ENCODE measurements at places on chromosomes 12 and 14.

DNA sequence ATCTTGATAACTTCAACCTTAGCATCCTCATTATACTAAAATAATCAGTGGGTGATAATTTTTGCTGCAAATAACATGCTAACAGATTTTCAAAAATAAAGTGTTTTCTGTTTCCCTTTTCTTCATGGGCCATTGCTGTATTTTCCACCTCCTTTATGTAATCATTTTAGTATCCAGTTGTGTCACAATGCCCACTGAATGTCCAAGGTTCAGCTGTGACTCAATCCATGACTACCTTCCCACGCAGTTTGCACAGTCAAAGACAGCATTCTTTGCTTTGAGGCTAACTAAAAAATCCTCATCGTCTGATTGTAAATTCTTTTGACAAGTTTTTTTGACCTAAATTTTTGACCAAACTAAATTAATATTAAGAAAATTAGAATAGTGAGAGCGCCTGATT, 474.1 kb downstream of the FLRT2 start:
- DNase-seq: no peak

GRCh38 chr12:95178136-95178535, 39.1 kb downstream of the FGD6 start:
- DNase-seq: no peak

DNA sequence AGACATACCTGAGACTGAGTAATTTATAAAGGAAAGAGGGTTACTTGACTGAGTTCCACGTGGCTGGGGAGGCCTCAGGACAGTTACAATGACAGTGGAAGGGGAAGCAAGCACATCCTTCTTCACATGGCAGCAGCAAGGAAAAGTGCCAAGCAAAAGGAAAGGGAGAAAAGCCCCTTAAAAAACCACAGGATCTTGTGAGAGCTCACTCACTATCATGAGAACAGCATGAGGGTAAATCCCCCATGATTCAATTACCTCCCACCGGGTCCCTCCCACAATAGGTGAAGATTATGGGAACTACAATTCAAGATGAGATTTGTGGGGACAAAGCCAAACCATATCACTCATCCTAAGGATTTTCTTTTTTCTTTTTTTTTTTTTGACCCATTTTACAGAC, 177.8 kb upstream of the EEA1 start:
- DNase-seq: no peak

DNA sequence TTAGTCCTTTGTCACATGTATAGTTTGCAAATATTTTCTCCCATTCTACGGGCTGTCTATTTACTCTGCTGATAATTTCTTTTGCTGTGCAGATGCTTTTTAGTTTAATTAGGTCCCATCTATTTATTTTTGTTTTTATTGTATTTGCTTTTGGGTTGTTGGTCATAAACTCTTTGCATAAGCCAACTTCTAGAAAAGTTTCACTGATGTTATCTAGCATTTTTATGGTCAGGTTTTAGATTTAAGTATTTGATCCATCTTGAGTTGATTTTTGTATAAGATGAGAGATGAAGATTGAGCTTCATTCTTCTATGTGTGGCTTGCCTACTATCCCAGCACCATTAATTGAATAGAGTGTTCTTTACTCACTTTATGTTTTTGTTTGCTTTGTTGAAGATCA, 1008.4 kb upstream of the ATXN7L3B start:
- no peak for DNase-seq

- DNase-seq: no peak
These were observed 79.2 kb downstream of the DAD1 start for GRCh38 chr14:22509751-22510300.

- DNase-seq: no peak
These were observed 56.1 kb upstream of the TCL1A start for GRCh38 chr14:95769976-95770375.

DNA sequence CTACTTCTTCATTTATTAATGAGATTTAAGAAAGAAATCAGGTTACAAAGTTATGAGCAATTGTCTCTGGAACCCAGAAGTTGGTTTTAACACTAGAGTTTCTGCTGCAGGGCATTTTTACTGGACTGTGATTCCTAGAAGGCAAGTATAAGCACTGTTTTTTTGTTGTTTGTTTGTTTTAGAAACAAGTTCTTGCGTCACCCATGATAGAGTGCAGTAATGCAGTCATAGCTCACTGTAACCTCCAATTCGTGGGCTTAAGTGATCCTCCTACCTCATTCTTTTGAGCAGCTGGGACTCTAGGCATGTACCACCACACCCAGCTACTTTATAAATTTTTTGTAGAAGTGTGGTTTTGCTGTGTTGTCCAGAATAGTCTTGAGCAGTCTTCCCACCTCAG, 25.6 kb downstream of the RAP1B start:
- no peak for DNase-seq

GRCh38 chr12:78062786-78063185, 232.1 kb downstream of the NAV3 start:
- no peak for DNase-seq

GRCh38 chr12:76256321-76256720, 91.9 kb downstream of the BBS10 start:
- no peak for DNase-seq

DNA sequence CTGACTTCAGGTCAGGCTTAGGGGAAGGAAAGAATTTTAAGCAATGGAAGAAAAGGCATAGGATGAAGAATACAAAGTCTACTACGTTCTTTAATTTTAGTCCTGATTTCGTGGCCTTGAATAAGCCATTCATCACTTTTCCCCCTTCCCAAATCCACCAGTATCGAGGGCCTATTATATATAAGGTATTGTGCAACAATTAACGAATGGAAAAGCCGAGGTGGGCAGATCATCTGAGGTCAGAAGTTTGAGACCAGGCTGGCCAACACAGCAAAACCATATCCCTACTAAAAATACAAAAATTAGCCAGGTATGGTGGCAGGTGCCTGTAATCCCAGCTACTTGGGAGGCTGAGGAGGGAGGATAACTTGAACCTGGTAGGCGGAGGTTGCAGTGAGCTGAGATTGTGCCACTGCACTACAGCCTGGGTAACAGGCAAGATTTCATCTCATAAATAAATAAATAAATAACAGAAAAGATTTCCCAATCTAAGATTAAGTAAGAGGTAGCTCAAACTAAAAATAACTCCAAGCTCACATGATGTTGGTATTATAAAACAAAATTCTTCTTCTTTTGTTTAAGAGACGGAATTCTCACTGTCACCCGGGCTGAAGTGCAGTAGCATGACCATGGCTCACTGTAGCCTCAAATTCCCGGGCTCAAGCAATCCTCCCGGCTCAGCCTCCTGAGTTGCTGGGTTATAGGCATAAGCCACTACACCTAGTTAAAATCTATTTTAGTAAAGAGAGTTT, 58.3 kb upstream of the NR2C1 start:
- DNase-seq: no peak

DNA sequence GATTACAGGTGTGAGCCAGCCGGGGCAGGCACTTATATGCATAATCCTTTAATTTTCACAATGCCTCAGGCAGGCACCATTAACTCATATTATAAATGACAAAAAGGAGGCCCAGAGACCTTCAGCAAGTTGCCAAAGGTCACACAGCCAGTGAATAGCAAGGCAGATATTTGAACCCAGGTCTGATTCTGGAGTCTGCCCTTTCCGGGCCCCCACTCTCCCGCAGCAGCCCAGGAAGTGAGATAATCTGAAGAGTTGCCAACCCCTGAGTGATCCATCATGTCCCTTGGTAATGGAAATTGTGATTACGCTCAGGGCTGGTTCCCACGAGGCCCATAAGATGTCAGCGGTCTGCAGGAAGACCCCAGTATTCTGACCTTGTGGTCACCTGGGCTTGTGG, 95.3 kb upstream of the MED13L start:
- DNase-seq: no peak

- DNase-seq: no peak
These were observed at the start of gene GRIP1 for GRCh38 chr12:66678338-66679275. Gene GRIP1, minus strand, starts transcription at chr12:66679076. Its CDS starts 172 bp downstream, at chr12:66678904.

DNA sequence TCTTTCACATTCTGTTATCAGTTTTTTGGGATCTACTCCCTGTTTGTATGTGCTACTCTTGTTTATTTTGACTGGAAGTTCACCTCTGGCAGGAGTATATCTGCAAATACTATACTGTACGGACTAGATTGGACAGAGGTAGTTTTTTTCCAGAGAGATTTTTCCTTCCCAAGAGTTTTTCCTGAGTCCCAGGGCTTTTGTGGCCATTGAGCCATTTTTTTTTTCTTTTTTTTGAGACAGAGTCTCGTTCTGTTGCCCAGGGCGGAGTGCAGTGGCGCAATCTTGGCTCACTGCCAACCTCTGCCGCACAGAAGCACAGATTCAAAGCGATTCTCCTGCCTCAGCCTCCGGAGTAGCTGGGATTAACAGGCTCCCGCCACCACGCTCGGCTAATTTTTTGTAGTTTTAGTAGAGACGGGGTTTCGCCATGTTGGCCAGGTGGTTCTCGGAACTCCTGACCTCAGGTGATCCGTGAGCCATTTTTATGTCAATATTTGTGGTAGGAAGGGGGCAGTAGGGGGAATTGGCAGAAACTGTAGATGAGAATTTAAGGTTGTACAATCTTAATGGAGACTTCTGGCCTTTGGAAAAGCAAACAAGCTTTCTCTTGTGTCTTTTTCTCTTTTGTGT, 19.4 kb downstream of the KTN1 start:
- DNase-seq: no peak

GRCh38 chr12:106142591-106143261, 4.0 kb upstream of the NUAK1 start:
- DNase-seq: no peak

GRCh38 chr12:62191491-62192179, 68.6 kb upstream of the USP15 start:
- peak; percentile 20 for DNase-seq

DNA sequence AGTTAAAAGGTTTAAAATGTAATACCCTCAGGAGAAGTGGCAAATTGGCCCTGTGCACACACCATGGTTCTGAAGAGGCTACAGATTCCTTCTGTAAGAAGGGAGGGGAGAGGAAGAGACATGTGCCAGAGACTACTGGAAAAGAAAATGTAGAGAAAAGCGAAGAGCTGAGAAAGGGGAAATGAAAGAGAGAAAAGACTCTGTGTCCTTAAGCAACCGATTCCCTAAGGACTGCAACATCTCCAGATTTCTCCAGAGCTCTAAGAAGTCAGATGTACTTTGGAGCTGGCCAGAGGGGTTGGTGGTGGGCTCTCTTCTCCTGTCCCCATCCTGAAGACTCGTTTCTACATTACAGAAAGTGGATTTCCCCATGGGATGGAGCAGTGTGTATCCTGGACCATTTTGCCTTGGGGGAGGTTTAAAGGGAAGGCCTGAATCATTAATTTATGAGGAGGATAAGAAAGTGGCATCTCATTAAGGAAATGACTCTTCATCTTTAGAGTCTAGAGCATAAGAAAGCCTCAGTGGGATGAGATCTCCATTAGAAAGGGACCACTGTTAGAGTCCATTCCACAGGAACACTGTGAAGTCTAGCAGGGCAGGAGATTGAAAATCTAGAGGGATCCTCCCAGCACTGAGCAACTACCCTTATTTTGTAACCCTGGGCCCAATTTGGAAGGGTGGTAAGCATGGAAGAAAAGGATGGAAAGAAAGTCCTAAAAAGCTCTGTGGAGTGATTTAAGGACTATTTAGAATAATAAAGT, 45.5 kb upstream of the FUT8 start:
- DNase-seq: no peak

DNA sequence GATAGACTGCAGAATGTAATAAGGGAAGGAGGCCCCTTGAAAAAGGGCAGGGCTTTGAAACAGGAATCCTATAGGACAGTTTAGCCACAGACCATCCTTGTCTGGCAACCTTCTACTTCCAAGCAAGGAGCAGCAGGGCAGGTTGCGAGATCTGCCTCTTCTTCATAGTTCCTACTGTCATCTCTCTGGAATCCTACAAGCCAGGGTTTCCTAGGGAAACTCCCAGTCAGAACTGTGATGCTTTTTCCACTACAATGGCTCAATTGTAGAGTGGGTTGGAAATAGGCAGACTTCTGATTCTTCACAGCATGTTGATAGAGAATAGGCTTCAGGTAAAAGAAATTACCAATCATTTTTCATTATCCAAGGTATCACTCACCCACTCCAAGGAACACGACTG, 186.3 kb downstream of the DACT1 start:
- no peak for DNase-seq

DNA sequence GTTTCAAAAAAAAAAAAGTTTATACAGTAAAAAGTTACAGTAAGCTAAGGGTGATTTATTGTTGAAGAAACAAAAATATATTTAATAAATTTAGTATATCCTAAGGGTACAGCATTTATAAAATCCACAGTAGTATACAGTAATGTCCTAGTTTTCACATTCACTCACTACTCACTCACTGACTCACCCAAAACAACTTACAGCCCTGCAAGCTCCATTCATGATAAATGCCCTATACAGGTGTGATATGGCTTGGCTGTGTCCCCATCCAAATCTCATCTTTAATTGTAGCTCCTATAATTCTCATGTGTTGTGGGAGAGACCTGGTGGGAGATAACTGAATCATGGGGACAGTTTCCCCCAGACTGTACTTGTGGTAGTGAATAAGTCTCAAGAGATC, 61.7 kb downstream of the TC2N start:
- no peak for DNase-seq

DNA sequence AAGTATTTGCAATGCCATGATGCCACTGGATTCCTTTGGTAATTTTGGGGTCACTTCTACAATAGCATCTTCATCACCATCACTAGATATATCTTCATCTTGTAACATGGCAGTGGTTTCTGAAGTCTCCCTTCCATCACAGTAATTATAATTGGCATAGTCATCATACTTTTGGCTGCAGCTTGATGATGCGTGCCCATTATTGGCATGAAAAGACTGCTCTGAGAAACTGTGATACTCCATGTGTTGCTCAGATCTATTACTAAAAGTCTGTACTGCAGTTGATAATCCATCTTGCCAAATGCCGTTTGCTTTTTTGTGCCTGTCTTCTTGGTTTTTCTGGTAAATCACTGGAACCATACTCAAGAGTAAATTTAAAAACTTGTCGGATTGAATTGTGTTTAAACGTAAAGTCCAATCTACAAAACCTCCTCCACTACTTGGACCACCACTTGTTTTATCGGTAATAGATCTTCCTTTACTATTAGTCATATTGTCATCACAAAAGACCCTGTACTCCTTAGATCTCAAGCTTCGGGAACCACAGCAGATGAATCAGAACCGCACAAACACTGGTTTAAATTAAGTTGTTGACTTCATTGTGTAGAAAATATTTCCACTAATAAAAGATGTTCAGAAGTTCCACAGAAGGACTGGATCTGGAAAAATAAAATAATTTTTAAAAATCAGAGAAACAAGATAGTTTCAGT, 29.9 kb downstream of the SLC41A2 start:
- DNase-seq: no peak

GRCh38 chr14:58631732-58632131, 6.0 kb upstream of the DACT1 start:
- DNase-seq: no peak

- DNase-seq: no peak
These were observed 49.4 kb downstream of the LTBP2 start for GRCh38 chr14:74562515-74563232.

Data from neural crest cell (in vitro differentiated cells).